ENCODE measurements at places on chromosomes 2 and 18.

DNA sequence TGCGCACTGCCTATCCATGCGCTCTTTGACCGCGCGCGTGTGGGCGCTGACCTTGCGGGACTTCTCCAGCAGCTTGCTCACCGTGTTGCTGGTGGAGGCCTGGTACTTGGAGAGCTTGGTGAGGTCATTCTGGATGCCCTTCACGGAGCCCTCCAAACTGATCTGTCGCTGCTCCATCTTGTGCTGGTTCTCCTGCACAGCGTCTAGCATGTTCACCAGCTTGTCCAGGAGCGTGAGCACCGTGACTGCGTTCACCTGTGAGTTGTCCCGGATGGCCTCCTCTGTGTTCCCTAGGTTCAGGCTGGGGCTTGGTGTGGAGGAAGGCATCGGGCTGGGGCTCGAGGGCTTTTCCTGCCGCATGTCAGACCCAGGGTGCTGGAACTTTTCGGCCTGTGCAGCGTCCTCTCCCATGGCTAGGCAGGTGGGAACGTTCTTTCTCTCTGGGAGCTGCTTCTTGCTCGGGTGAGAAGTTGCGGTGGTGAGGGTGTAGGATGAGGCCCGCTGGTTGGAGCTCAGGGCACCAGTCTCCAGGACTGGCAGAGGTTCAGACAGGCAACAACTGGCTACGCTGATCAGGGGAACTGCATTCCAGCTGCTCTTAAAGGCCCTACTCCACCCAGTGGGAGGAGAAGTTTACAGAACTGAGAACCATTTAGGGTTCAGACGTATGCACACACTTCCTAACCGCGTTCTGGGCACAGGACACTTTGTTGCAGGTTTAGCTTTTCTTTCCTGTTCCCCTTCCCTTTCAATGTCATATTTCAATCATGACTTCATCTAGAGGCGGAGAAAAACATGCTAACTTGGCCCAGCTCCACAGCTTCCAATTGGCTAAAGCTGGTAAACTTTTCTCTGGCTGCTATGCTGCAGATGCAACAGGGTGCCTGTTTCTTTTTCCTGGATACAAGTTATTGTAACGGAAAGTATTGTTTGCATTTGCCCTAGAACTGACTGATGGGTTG, at the start of gene CAVIN2:
TSS of gene CAVIN2 (minus strand) at position 574 of the 962 bp plus-strand sequence. CDS start at position 411, 163 bp downstream.
- DNase-seq: no peak

- DNase-seq: no peak
These were observed 25.8 kb downstream of the ZC3H6 start for GRCh38 chr2:112301171-112301584.

GRCh38 chr2:62845256-62845655, 139.7 kb downstream of the EHBP1 start:
- no peak for DNase-seq

GRCh38 chr2:133342286-133343017, 225.8 kb downstream of the NCKAP5 start:
- no peak for DNase-seq

- DNase-seq: no peak
These were observed 45.2 kb downstream of the CYP1B1 start for GRCh38 chr2:38030635-38031355.

GRCh38 chr2:188382107-188382506, 90.4 kb downstream of the GULP1 start:
- DNase-seq: no peak

GRCh38 chr2:226187616-226188015, 612.0 kb downstream of the IRS1 start:
- DNase-seq: no peak

DNA sequence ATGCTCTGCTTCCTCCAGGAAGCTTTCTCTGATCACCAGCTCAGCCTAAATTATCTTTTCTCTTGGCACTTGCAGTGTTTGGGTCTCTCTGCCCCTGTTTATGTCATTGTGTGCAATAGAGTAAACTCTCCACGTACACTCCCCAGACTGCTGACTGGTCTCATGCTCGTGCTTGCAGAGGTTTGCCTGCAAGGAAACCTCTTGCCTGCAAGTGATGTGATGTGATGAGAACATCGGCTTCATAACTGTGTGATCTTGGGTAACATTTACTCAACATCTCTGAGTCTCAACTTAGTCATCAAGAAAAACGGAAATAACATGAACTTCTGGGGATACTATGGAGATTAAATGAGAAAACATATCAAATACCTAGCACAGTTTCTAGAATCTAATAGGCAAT, 92.3 kb downstream of the BIN1 start:
- no peak for DNase-seq

GRCh38 chr18:38305961-38306360, 740.4 kb upstream of the CELF4 start:
- no peak for DNase-seq

DNA sequence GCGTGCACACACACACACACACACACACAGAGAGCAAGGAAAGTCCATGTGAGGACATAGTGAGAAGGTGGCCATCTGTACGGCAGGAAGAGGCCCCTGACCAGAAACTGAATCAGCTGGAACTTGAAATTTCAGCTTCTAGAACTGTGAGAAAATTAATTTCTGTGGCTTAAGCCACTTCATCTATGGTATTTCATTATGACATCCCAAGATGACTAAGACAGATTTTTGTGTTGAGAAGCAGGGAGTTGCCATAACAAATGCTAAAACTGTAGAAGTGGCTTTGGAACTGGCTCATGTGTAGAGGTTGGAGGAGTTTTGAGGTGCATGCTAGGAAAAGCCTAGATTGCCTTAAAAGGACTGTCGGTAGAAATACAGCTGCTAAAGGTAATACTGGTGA, 63.4 kb upstream of the ZBTB7C start:
- no peak for DNase-seq

- no peak for DNase-seq
These were observed 89.8 kb upstream of the TGIF1 start for GRCh38 chr18:3360211-3360610.

GRCh38 chr18:79402977-79403722, 7.4 kb downstream of the NFATC1 start:
- DNase-seq: no peak

- DNase-seq: no peak
These were observed 143.7 kb upstream of the ZFP36L2 start for GRCh38 chr2:43370146-43370545.

- no peak for DNase-seq
These were observed 12.8 kb downstream of the MEIS1 start for GRCh38 chr2:66447677-66448076.

DNA sequence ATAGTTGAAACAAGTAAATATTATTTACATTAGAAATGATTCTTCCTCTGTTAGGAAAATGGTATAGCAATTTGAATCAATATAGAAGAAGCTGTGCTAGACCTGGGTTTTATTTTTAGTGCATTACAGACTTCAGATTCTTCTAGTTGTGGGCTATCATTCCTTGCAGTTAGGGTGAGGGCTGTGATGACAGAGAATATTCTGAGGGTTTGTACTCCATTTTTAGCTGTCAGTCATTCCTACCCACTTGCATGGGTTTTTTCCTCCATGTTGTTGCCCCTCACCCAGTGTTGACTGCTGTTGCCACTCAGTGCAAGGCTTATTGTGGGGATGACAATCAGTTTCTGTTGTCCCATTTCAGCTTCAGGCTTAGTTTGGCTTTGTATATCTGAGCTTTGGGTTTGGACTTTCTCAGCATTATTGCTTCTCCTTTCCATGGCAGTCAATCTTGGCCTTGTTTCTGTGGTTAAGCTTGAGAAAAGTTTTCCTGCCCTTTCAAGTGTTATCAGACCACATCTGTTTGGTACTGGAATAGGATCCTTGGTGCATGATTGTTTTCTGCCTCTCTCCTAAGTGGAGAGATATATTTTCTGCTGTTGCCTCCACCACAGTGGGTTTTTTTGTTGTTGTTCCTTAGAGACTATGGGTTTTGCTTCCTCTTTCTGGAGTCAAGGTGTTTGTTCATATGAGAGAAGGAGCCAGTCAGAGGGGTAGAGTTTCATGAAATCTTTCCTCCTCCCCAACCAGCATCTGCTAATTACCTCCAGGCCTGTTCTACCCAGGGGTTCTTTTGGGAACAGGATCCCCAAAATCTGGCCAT, 312.7 kb upstream of the CWC22 start:
- no peak for DNase-seq

DNA sequence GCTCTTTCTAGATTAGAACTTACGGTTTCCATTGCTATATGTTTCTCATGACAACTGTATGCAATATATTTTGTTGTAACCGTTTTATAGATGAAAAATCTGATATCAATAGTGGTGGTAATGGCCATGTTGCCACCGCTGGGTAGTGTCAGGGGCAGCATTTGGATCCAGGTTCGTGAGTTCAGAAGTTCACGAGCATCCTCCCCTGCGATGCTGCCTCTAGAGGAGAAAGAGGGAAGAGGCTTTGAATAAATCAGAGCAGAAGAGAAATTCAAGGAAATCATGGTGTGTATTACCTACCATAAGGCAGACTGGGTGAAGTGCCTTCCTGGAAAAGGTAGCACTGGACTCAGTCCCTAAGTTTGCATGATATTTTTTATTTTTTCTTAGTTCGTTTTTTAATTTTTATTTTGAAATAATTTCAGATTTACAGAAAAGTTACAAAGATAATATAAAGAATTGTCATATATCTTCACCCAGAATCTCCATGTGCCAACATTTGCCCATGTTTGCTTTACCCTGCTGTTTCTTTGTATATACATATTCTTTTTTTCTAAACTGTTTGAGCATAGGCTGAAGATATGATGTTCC, 3.3 kb upstream of the ZBTB7C start:
- no peak for DNase-seq

DNA sequence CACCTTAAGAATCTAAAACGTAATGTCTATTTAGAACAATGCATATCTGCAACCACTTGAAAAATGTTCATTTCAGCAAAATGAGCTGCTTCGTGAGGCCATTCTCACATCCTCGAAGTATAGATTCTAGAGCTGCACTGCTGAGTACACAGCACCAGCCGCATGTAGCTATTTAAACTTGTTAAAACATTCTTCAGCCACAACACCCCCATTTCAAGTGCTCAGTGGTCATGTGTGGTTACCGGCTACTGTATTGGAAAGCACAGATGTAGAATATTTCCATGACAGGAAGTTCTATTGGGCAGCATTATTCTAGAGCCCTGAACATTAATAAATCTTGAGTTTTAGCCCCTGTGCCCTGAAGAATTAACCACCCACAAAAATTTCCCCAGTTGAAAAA, 35.0 kb downstream of the SUMO1 start:
- DNase-seq: no peak

DNA sequence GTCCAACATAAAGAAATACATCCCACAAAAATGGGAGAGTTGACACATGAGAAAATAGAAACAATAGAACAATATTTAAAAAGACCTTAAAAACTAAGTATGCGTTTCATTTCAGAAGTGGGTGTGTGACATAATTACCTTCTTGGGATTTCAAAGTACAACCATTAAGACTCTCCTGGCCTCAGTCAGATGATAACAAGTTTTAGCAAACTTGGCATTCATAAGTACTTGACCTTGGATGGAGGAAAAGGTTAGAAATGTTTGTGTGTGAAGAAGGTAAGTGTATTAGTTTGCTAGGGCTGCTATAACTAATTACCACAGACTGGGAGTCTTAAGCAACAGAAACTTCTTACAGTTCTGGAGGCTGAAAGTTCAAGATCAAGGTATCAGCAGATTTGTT, 4.9 kb upstream of the NGEF start:
- no peak for DNase-seq

DNA sequence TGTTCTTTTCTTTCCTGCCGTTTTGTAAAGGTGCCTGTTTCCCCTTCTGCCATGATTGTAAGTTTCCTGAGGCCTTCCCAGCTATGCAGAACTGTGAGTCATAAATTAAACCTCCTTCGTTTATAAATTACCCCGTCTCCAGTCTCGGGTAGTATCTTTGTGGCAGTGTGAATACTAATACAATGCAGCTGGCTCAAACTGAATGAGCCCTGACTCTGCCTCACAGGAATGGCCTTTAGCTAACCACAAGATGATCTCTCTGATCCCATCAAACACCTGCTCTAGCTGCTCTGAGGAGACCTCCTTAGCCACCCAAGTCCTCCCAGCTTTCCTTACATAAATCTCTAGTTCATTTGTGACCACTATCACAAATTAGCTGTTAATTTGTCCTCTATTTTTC, 41.5 kb upstream of the CAB39 start:
- no peak for DNase-seq

DNA sequence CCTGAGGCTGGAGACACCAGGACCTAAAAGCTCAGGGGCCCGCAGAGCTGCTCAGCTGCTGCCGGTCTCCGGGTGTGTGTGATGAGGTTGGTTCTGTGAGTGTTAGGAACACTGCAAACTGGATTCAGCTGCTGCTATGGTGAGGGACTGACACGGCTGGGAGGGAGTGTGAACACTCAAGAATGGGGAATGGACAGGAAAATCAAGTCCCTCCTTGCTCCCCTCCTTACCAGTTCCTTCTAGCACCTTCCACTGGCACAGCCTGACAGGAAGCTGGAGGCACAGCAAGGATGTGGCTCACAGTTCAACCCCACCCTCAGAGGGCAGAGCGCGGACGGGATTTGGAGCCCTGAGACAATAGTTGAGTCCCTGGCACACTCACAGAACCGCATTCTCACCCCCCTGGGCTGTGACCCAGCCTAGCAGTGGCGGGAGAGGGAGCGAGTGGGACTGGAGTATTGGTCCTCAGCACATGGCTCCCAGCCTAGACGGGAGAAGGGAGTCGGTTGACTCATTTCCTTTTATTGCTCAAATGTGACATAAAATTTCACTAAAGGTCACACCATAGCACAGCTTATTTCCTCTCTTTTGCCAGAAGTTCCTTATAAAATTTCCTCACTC, 42.5 kb downstream of the LRRC30 start:
- no peak for DNase-seq

- no peak for DNase-seq
These were observed 194.7 kb downstream of the RND3 start for GRCh38 chr2:150292807-150293206.

DNA sequence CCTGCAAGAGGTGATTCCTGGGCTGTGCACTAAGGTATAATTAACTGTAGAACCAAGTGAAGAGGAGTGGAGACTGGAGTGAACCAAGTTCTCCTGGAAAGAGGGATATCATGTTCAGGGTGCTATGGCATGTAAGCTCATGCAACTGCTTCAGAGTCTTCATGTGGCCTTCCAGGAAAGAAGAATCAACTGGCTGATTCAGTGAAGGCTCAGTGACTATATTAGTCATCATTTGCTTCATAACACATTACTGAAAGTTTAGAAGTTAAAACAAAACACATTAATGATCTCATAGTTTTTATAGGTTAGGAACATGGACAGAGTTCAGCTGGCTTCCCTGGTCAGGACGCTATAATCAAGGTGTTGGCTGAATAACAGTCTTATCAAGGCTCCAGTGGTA, 1200.8 kb upstream of the GYPC start:
- no peak for DNase-seq

DNA sequence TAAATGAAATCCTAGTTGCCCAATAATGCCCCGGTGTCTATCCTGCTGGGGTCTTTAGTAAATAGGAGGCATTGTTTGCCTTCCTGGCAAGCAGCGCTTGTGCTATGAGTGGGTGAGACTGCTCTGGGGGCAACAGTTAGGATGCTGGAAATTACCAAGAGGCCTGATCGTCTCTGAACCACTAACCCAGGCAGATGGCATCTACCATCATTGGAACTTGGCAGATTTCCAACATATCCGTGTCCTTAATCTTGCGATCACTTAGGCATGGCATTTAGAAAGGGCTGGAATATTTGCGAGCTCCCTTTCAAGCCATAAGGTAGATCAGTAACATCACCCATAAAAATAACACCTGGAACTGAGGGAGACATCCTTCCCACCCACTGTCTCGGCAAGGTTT, 18.8 kb upstream of the SH3RF3 start:
- DNase-seq: no peak

- DNase-seq: no peak
These were observed 46.3 kb downstream of the PSMG2 start for GRCh38 chr18:12749121-12749520.
